Activated CD4-positive, alpha-beta T cell treated with anti-CD3 and anti-CD28 coated beads, Interleukin-10, Interleukin-2, amounts not matched to agents 100 ng/mL and 50 ng/mL, durations not matched to agents 16 hours and 8 hours (primary cell): ENCODE measurements at places on chromosomes 5 and 9.

GRCh38 chr5:56959326-56959725, 7.4 kb upstream of the MIER3 start:
- DNase-seq: no peak

- DNase-seq: no peak
Measured at GRCh38 chr5:8906303-8906967, 639.4 kb downstream of the SEMA5A start.

DNA sequence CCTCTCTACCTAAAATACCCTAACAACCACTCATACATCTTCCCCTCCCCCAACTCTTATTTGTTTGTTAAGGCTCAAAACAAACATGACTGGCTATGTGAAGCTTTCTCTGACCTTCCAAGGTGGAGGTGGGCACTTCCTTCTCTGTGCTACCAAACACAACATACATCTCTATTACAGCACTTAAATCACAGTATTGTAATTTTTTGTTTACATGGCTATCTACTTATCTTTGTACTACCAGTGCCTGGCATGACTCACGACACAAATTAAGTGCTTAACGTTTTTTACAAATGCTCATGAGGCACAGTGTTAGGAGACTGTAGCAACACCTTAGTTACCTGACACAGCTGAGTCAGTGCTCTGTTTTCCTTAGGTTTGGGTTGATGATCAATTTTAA, 18.6 kb downstream of the HOMER1 start:
- no peak for DNase-seq

- DNase-seq: no peak
Measured at GRCh38 chr5:22505891-22506290, 347.3 kb downstream of the CDH12 start.

DNA sequence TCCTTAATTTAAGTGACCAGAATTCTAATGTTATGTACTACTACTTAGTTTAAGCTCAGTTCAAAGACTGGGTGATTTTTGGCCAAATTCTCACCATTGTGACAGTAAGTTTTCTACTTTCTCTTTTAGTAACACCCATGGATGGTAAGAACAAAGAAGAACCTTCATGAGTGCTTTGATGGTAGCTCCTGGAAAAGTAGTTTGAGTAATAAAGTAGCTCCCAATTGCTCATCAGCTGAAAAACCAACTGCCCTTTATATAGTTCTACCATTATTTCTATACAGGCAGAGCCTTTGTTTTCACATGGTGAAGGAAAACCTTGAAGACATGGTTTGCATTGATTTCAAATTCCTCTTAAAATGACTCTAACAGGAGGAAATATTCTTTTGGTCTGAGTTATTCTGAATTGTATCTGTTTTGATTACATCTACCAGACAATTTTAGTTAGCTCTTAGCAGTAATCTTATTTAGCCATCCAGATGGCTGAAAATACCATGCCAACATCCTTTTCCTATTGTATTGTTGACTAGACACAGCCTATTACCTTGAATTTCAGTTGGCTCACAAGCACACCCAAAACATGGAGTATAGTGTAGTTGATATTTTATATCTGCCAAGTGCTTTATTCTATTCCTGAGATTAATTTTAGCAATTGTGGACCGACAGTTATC, 23.7 kb upstream of the STARD4 start:
- DNase-seq: no peak

DNA sequence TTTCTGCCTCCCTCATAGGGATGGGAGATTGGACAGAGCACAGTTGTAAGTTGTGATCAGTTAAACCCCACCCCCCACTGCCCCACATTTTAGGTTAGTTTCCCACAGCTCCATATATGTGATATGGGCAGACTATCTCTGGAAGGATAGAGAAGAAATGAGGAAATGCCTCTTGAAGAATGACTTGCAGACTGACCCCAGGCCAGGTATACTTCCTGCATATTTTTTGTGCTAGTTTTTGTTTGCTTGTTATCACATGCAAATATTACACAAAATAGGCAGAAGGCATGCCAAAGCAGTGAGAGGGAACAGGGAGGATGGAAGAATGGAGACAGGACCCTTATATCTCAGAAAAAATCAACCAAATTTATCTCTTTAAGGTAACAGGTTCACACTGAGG, 10.1 kb upstream of the GLRX start:
- DNase-seq: no peak

DNA sequence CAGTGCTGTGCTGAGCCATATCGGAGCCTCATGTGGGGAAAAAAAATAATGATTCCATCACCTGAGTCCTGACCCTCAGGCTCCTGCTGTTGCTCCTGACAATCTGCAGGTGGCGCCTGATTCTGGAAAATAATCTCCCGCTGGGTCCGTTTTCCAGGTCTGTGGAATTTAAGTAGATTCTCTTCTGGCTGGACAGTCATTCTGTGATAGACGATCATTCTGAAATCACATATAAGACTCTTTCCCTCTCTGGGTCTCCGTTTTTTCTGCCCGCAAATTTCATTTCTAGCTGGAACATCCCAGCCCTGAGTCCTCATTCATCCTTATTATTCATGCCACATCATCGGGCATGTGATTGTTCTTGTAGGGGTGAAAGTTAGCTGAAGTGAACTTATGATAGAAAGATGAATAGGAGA, 22.1 kb upstream of the STXBP1 start:
- DNase-seq: peak; percentile 42

DNA sequence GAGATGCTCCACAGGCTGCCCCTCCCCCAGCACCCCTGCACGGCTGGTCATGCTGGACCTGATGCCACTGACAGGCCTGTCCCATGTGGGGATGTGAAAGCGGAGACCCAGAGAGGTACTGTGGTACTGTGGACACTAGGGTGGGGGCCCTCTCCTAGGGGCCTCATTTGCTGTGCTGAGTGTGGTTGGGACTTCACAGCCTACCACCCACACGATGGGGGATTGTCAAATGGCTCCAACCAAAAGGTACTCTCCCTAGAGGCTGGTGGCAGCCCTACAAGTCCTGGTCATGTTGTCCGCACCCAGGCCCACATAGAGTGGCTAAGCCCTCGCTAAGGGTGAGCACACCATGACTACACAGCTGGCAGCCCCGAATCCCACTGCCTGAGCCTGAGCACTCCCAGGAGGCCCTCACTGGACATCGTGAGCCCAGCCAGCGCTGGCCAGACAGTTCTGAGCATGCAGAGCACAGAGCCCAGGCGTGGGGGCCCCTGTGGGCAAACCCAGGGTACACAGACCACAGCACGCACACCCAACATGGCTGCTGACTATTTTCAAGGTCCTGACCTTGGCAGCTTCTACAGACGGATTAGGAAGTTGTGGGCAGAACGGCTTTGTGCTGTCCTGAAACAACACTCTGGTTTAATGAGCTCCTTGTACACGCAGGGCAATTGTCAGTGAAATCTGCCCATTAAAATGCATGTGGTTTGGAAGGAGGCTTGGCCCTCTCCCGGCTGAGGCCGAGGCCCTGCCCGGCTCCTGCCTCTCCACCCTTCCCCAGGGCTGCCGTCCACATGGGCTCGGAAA, 214.1 kb downstream of the HSPA4 start:
- DNase-seq: no peak

DNA sequence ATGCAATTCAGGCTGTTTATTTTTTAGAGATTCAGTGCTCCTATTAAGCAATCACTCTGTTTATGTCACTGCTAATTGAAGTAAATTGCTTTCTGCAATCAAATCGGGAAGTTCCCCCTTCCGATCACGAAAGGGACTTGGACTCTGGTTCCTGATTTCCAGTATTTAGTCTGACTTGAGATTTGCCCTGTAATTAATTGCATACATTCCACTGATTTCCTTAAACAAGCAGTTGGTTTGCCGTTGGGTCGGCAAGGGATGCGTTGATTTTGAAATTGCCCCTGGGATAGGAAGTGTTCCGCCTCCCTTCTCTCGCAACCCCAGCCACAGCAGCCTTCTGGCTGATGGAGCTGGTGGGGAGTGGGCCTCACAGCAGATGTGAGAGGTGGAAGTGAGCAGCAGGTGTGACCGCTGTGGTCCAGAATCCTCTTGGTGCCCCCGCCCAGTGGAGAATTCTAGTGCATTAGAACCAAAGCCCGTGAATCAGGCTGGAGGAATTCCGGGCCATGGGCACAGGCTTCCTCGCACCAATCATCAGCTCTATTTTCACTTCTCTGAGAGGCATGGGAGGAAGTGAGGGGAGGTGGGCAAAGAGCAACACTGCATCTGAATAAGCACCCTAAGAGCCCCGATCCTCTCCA, 102.5 kb downstream of the SPRY4 start:
- no peak for DNase-seq

DNA sequence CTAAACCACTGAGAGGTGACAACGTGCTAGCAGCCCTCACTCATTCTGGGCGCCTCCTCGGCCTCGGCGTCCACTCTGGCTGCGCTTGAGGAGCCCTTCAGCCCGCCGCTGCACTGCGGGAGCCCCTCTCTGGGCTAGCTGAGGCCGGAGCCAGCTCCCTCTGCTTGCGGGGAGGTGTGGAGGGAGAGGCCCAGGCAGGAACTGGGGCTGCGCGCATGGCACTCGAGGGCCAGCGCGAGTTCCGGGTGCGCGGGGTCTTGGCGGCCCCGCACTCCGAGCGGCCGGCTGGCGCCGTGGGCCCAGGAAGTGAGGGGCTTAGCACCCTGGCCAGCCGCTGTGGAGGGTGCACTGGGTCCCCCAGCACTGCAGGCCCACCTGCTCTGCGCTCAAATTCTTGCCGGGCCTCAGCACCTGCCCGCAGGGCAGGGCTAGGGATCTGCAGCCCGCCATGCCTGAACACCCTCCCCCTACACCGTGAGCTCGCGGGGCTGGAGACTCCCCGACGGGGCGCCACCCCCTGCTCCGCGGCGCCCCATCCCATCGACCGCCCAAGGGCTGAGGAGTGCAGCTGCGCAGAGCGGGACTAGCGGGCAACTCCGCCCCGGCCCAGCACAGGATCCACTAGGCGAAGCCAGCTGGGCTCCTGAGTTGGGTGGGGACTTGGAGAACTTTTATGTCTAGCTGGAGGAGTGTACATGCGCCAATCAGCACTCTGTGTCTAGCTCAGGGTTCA, 11.8 kb upstream of the UBE2D2 start:
- DNase-seq: no peak

DNA sequence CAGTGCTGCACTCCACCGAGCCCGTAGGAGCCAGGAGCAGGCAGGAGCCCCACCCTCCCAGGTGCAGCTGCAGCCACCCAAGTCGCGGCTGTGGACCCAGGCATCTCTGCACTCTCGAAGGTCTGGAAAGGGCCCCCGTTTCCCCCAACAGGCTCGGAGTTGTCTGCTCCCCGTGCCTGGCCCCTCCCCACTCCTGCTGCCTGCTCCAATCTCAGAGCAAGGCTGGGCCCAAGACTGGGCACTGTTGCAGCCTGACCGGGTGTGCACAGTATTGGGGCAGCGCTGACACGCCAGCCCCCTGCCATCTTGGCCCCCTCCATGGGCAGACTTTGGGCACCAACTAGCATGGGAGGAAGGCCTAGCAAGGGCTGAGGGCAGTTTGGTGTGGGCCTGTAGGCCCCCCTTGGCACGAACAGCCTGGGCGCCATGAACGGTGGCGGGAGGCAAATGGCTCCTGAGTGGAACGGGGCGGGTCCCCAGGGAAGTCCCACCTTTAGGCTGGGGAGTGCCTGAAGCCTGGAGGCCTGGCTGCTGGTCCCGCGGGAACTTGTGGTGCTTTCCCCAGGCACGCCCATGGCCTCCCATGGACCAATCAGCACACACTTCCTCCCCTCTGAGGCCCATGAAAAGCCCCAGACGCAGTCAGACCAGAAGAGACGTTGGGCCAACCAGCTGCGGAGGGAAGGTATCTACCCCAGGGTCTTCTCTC, 60.4 kb downstream of the PSAT1 start:
- DNase-seq: no peak
